ENCODE measurements at places on chromosomes 5 and 9.
A peak's percentile ranks its signal among the peaks of the same experiment; 100 is the strongest.

DNA sequence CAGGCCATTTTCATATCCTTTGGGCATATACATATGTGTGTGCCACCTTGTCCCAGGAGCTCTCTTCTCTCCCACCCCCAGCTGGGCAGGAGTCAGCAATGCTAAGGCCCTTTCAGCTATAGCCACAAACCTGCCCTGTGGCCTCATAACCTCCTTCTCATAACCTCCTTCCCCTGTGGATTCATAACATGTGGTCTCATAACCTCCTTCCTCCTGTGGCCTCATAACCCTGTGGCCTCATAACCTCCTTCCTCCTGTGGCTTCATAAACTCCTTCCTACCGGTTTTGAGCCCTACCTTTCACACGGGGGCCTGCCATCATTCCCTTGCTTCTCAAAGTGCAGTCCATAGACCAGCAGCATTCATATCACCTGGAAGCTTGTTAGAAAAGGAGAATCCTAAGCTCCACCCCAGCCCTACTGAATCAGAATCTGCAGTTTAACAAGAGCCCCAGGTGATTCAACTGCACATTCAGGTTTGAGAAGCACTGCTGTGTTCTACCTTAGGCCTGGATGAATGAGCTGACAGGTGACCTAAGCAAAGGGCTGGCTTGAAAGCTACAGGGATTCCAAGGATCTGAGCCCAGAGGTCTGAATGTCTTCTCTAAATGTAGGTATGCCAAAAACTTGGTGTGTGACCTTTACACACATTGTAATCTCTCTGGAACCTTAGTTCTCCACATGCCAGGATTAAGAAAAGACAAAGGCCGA lies 41.9 kb upstream of the PLPP6 start:
- DNase-seq: no peak

DNA sequence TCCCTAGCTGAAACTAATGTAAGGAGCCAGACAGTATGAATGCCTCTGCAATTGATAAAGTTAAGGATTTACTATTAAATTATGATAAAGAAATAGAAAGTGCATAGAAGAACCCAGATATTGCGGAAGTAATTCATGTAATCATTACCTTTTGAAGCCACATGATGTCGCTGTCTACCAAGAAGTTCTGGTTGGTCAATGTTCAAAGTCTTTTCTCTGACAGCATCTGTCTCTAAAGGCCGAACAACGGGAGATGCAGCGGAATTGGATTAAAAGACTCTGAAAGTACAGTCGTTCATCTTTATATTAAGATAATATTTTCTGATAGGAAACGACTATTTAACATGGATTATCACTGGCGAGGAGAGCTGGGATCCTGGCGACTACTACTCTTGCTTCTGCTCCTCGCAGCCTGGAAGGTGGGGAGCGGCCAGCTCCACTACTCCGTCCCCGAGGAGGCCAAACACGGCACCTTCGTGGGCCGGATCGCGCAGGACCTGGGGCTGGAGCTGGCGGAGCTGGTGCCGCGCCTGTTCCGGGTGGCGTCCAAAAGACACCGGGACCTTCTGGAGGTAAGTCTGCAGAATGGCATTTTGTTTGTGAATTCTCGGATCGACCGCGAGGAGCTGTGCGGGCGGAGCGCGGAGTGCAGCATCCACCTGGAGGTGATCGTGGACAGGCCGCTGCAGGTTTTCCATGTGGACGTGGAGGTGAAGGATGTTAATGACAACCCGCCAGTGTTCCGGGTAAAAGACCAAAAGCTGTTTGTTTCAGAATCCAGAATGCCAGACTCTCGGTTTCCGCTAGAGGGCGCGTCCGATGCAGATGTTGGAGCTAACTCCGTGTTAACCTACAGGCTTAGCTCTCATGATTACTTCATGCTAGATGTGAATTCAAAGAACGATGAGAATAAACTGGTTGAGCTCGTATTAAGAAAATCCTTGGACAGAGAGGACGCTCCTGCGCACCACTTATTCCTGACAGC lies at the start of gene PCDHA8:
Gene PCDHA8 (plus strand): TSS at position 210 of the 985 bp plus-strand sequence. CDS start 135 bp downstream, at position 345.
- no peak for DNase-seq

DNA sequence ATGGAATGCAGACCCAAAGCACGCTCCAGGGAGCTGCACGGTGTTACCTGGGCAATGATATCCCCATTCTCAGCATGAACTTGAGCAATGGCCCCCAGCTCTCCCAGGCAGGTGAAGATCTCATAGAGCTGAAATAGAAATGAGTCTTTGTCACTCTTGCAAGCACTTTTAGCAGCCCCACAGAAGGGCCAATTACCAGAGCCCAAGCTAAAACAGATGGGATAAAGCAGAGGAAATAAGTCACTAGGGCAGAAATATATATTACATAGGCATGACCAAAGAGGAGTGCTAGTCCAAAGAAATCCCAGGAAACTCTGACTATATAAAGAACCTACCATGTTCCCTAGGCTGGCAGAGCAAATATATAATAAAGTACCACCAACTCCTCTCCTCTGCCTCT lies 97.3 kb downstream of the DPYSL3 start:
- DNase-seq: no peak

GRCh38 chr5:139426203-139426885 lies 13.0 kb downstream of the DNAJC18 start:
- no peak for DNase-seq

GRCh38 chr5:130759061-130759460 lies 406.0 kb downstream of the HINT1 start:
- no peak for DNase-seq

GRCh38 chr9:136254381-136255165 lies 9.0 kb upstream of the QSOX2 start:
- DNase-seq: peak; percentile 35

GRCh38 chr5:148828511-148829247 lies 2.3 kb downstream of the ADRB2 start:
- no peak for DNase-seq

DNA sequence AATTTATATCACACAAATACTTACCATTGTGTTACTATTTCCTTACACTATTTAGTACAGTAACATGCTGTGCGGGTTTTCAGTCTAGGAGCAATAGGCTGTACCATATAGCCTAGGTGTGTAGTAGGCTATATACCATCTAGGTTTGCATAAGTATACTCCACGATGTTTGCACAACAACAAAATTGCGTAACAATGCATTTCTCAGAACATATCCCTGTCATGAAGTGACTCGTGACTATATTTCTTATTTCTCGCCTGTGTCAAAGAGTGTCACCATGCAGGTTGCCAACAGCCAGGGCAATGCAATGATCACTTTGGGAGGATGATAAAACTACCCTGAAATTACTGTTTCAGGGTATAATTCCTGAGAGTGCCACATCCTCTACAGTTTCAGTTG lies 65.6 kb upstream of the CD180 start:
- no peak for DNase-seq

- DNase-seq: peak; percentile 1
These were observed 1486.8 kb upstream of the C9orf72 start for GRCh38 chr9:29060041-29060440.

GRCh38 chr5:88666761-88667495 lies 216.1 kb downstream of the MEF2C start:
- DNase-seq: peak; percentile 33

DNA sequence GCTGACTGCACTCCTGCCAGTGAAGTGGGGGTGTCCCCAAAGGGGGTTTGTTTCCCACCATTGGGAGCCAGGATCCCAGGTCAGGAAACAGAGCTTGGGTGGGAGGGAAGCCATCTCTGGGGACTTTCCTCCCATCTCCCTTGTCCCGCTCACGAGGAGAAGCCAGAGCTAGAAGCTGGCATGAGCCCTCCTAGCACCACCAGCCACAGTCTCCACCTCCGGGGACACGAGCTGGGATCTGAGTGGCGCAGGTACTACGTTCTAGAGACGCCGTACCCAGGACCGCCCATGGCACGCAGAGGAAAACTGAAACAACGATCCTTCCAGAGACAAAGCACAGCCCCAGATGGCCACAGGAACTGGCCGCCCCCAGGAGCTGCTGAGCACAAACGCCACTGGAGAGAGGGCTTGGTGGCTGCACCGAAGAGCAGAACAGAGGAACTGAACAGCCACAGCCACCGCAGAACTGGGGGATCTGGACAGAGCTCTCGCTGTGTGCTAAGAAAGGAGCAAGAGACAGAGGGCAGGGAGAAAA lies 29.8 kb downstream of the ADAMTS2 start:
- DNase-seq: no peak

Data from fibroblast of the aortic adventitia (primary cell).